ENCODE measurements at places on chromosomes 7 and 10.
A peak's percentile ranks its signal among the peaks of the same experiment; 100 is the strongest.

- no peak for DNase-seq
Observed at GRCh38 chr7:2651847-2652735, 20.3 kb downstream of the TTYH3 start.

DNA sequence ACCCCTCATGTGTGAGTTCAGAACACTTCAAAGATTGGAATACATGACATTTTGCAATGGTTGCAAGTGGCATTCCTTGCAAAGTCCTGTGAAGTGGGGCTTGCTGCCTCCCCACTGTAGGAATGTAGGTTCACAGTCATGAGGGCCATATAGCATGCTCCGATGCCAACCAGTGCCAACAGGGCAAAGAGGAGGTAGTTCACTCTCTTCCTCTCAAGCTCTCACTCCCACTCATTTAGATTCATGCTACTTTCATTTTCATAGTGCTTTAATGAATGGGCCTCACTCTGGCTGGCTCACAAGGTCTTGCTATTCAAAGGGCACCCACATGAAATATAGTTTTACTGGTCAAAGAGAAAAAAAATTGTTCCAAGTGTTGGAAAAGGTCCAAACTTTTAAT is 169.9 kb upstream of the AOAH start:
- DNase-seq: no peak

DNA sequence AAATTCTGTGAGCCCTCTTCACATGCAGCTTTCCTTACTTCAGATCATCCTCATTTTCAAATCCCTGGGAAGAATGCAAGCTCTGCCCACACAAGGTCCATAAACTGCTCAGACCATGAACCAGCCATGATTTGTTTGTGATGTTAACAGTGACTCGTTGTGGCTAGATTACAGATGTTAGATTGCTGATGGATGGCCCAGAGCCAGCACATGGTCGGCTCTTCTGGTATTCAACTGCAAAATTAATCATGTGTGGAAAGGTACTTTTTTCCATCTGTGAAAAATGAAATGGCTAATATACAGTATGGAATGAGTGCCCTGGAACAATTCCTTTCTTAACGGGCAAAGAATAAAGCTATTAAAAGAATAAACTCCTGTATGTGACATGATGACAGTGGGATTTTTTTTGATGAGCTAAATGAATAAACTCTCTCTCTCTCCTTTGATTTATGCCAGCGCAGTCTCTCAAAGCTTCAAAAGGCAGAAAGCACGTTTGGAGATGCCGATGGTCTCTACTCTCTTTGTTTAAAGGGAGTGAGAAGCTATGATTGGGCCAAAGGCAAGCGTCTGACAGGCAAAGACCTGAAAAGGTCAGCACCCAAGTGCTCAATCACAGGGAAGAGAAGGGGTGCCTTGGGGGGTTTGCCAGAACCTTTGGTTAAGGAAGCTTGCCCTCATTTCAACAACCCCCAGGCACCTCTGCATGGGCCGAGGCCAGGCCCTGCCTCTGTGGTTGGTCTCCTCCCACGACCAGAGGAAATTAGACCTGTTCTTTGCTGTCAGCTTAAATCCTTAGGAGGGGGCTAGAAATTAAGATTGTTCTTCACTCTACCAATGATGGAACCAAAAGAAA is 444.0 kb upstream of the NFE2L3 start:
- DNase-seq: no peak

GRCh38 chr10:99375426-99375825 is 46.3 kb downstream of the CNNM1 start:
- no peak for DNase-seq

GRCh38 chr10:96512524-96513304 is 1.0 kb downstream of the TLL2 start:
- DNase-seq: no peak

- DNase-seq: no peak
Observed at GRCh38 chr7:76377186-76377918, 18.6 kb upstream of the YWHAG start.

- no peak for DNase-seq
Observed at GRCh38 chr10:32112055-32112454, 55.8 kb upstream of the KIF5B start.

- no peak for DNase-seq
Observed at GRCh38 chr7:98348726-98349474, 52.0 kb downstream of the BAIAP2L1 start.

DNA sequence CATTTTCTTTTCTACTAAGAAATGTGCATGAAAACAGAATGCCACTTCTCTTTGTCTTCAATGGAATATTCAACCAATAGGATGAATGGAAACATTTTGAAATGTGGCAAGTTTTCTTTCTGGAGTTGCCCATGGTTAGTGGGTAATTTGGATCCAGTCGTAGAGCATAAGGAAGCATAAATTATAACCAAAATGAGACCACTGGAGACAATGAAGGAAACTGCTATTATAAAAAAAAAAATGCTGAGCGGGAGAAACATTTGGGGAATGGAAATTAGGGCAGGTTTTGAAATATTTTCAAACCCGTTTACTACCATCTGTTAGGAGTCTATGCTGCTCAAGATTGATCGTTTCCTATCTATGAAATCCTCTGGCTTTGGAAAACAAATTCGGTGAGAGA is 182.9 kb upstream of the PRKCQ start:
- no peak for DNase-seq

DNA sequence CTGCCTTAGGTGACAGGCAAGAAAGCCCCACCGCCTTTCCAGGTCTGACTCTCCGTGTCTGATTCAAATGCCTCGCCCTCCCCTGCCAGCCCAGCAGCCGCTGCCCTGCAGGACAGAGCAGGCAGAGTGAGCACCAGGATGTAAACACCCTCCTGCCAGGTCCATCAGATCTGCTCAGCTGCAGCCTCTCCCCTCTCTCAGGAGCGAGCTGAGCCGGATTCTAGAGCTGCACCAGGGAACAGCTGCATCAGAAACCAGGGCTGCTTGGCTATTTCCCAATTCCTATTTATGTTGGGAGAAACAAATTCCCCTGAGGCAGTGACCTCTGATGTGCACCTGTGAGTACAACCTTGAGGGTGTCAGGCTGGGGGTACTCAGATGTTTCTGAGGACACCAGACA is 121.5 kb upstream of the ZMIZ1 start:
- DNase-seq: no peak

GRCh38 chr7:114084472-114085312 is 165.9 kb upstream of the PPP1R3A start:
- DNase-seq: no peak

GRCh38 chr10:70458329-70459060 is 17.0 kb upstream of the NODAL start:
- peak; percentile 74 for DNase-seq

DNA sequence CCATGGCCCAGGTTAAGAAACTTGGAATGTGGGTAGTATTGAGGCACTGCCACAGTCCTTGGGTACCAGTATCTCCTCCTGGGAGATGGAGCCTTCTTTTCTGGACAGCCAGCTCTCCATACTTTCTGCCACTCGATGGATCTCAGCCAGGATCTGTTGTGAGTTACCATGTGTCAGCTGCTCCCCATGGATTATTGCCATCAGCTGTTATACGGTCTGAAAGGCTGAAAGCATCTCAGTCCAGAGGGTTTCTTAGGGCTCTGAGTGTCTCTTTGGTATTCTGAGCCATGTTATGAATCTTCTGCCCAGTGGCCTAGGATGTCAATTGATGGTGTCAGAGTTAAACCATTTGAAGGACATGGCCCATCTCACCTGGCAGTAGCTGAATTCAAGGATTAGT is 197.5 kb downstream of the C7orf25 start:
- no peak for DNase-seq

DNA sequence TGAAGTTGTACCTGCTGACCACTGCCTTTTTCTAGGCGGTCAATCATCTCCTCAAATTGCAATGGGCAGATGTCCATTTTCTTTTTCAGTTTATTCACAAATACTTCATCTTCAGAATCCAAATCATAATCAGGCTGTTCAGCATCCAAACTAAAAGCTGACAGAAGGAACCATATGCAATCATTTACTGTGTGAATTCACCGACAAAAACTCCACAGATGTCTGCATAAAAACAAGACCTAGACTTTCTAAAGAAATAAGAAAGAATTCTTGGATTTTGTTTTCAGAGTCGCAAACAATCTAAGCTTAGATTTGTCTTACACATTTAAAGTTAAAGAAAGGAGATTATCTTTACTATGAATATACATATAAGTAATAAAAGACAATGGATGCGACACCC is 53.4 kb downstream of the EPC1 start:
- no peak for DNase-seq

- no peak for DNase-seq
Observed at GRCh38 chr7:158911145-158911544, 54.8 kb downstream of the DYNC2I1 start.

Measured in stimulated activated CD4-positive, alpha-beta T cell treated with anti-CD3 and anti-CD28 coated beads, Interleukin-4, amount 100 ng/mL, for 4 hours (primary cell).